ENCODE measurements at places on chromosomes 7 and 10.

GRCh38 chr10:110389255-110389654 lies 84.5 kb upstream of the SMNDC1 start:
- DNase-seq, result no peak

DNA sequence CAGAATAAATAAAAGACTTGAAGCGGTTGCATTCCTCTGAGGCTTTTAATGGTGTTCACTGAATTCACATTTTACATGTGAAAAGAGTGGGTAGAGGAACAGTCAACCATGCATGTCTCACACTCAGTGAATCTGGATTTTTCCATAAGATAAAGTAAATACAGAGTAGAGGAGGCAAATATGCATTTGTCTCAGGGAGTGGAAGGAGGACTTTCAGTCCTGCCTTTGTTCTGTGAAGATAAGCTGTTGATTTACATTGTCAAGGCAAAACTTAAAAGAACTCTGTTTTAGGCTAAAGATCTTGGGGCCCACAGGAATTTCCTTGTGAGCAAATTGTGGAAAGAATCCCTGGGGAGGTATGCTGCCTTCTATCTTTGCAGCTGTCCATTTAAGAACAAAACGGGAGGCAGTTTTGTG lies 825.3 kb upstream of the MBL2 start:
- no peak for DNase-seq

DNA sequence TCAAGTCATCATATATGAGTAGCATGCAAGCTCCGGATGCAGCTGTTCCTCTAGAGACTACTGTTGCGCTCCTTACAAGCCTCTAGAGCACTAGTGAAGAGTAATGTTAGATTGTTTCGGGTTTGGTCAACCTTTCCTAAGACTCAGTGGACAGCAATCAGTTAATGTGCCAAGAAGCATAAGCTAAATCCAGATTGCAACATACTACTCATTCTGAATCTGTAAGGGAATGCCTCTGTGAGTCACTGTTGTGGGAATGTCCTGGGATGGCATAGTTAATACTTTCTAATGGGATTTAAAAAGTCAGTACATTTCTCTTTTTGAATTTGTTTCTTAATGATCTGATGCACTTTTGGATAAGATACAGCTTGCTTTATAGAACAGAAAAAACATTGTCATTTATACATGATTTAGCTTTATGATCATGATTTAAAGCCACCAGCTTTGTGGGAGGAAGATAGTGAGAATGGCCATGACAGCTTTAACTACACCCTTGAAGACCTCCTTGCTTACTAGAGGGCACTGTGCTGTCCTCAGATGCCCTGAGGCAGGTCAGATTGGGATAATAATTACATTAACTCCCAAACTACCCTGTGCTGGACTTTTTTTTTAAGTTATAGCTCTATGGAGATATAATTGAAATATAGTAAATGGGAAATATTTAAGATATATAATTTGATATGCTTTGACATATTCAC lies 138.4 kb downstream of the SDK1 start:
- no peak for DNase-seq

GRCh38 chr7:103373866-103374643 lies 26.6 kb downstream of the PSMC2 start:
- DNase-seq, result no peak

GRCh38 chr10:45224219-45224841 lies 91.1 kb downstream of the OR13A1 start:
- no peak for DNase-seq

- DNase-seq, result peak; percentile 49
Observed at GRCh38 chr10:63083904-63084689, 49.0 kb upstream of the NRBF2 start.

DNA sequence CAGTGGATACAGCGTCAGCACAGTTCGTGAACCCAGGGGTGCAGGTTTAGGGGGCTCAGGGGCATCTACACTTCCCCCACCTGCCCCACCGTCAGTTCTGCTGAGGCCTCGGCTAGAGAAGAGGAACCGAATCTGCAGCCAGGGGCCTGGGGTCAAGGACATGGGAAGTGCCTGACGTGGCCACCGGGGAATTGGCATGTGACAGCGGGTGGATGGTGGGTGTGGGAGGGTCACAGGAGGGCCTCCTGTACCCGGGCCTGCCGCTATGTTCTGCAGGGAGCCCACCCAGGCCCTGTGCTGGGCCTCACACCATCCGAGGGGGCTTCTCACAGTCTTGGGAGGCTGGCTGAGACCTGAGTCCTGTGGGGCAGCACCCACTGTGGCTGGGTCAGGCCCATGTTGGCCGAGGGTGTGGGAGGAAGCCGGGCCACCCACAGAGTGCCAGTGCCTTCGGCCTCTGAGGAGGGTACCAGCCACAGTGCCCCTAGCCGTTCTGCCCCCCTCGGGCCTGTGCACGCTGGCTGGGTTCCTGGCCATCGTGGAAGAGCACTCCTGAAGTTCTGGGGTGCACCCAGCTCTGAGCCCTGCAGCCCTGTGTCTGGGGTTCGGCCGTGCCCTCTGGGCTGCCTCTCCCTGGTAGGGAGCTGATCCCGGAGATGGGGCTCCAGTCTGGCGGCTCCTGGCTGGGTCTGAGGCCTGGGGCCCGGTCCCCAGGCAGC lies 5.9 kb downstream of the TTYH3 start:
- DNase-seq, result no peak

- DNase-seq, result peak; percentile 18
Observed at GRCh38 chr10:119652361-119652730, 1.2 kb downstream of the BAG3 start.

- DNase-seq, result no peak
Observed at GRCh38 chr7:107051376-107051775, 6.9 kb downstream of the PRKAR2B start.

DNA sequence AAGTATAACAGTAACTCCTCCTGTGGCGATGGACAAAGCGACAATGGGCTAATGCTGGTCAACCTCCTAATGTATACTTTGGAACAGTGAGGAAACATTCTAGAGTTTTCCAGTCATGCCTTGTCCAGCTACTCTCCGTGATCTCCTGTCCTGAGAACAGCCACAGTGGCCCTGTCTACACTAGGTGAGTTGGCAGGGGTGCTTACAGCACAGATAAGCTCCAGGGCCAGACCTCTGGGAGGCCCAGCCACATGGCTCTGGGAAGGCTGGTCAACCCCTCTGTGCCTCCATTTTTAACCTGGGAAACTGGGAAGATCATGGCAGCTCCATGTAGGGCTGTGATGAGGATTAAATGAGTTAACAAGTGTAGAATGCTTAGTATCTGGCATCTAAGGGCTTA lies 57.0 kb downstream of the CLEC2L start:
- DNase-seq, result no peak

DNA sequence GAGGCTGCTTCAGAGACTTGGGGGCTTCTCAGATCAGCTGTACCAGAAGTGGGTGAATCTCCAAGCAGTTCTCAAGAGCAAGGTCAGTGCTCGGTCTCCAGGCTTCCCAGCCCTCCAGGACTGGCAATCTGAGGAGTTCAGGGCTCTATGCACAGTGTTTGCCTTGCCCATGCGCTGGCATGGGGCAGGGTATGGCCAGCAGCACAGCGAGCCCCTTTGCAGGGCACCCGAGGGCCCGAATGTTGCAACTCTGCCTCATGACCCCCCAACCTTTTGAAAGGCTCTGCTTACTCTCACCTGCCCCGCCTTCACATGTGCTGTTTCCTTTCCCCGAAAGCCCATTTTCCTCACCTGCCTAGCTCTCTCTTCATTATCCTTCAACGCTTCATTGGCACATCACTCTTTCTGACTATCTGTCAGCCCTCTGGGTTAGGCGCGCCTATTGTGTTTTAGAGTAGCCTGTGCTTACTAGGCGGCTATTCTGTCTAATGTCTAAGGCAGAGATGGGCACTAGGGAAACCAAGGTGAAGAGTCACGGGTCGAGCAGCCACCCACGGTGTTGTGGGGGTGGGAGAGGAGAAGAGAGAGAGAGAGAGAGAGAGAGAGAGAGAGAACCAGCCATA lies 83.6 kb downstream of the WDFY4 start:
- no peak for DNase-seq

DNA sequence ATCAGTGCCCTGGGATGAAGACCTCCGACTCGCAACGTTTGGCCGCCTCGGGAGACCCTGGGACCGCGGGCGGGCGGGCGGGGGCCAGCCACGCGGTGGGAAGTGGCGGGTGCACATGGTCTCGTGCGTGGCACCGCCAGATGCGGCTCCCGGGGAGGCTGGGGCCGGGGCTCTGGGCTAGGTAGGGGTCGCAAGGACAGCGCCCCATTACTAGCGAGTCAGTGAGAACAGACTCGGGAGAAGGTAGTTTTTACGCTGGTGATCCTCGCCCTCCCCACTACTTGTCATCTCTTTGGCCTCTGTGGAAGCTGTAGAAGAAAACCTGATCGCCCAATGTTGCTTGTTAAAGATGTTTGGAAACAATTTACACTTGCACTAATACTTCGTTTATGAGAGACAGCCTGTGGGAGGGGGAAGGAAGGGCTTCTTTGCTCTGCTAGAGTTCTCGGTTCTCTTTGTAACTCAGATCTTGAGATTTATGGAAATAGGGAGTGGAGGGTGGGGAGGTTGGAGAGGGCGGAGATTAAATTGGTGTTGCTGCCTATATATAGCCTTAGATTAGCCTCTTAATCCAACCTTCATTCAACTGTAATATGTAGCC lies 591 bp downstream of the BZW2 start:
- DNase-seq, result no peak

DNA sequence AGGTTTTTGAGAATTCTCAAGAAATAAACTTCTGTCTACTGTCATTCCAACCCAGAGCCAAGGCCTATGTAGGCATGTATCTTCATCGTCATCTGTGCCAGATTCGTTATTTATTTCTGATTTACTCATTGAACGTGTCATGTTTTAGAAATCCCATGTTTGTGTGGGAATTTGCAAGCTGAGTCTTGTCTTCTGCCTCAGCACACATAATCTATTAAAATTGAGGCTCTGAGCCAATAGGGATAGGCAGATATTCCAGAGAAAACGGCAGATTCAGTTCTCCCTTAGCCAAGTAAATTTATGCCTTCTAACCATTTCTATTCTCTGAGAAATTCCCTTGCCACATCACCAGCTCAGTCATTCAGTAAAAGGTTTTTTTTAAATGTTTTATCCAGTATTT lies 444.6 kb downstream of the REEP3 start:
- DNase-seq, result no peak

GRCh38 chr7:98276241-98276761 lies 5.2 kb upstream of the BRI3 start:
- DNase-seq, result no peak

- DNase-seq, result no peak
Observed at GRCh38 chr10:89458784-89459183, 44.4 kb downstream of the IFIT5 start.

DNA sequence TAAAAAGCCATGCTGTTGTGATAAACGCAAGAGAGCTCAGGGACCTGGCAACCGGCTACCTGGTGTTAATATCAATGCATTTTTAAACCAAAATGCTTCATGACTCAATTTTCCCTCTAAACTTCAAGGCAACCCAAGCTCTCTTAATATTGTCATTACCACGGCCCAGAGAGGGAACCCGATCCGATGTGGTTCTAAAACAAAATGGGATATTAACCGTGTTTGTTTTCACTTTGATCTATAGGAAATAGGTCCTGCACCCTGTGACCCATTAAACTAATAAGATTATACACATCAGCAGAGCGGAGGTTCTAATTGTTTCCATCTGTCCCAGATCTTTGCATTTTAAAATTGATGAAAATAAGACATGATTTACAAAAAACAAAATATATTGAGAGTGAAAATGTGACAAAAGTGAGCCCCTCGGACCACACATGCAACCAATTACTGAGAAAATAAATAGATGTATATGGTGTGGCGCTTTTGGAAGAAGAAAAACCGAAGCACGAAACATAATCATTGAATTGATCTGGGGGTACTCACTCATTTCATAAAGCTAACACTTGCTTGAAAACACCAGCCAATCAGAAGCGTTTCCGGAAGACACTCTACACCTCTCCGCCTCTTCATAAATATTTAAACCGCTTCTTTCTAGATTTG lies 290.3 kb upstream of the NFE2L3 start:
- no peak for DNase-seq

- DNase-seq, result no peak
Observed at GRCh38 chr10:113304726-113305125, 248.1 kb upstream of the HABP2 start.

GRCh38 chr7:2978408-2978807 lies 65.3 kb downstream of the CARD11 start:
- no peak for DNase-seq

GRCh38 chr7:155861480-155861868 lies 49.2 kb upstream of the SHH start:
- DNase-seq, result no peak

GRCh38 chr7:91630581-91631380 lies 249.7 kb downstream of the MTERF1 start:
- DNase-seq, result no peak

DNA sequence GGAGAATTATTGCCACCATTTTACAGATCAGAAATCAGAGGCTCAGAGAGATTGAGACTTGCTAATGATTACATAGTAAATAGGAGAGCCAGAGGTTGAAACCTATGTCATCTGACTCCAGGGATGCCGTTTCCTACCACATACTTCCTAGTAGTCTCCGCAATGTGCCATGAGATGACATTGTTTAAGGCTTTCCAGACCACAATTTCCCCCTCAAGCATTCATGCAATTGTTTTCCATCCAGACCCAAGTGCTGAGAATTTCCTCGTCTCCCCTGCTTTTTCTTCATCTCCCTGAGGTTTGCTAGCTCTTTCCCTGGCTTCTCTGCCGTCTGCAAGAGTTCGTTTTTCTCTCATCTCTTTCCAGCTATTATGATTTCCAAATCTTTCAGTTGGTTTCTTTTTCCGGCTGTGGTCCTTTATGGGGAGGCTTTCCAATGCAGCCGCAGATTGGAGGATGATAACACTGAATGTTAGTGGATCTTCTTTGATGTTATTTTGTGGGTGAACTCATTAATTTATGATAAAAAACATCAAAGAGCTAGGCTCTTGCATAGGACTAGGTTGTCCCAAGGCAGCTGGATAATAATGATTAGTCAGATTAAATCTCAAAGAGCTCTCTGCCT lies 6.9 kb upstream of the GOLGA7B start:
- peak; percentile 47 for DNase-seq

- no peak for DNase-seq
Observed at GRCh38 chr10:63553031-63553430, 31.8 kb downstream of the REEP3 start.

- no peak for DNase-seq
Observed at GRCh38 chr7:64945503-64946175, 42.6 kb downstream of the ZNF273 start.

DNA sequence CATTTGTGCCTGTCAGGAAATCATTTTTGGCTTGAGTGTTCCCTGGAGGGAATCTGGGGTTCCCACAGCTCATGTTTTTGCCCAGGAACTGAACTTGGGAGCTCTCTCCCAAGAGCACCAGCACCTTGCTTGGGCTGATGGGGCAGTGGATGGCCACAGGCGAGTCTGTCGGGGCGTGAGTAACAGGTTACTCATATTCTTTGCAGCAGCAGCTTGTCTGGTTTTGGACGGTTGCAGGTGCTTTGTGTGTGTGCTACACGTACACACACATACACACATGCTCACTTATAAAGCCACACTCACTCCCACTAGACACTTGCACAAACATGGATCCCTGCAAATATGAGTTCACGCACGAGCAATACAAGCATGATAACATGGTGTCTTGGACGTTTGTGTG lies 2.9 kb upstream of the PALD1 start:
- no peak for DNase-seq

- no peak for DNase-seq
Observed at GRCh38 chr10:98478430-98479222, 31.9 kb upstream of the HPS1 start.

- DNase-seq, result no peak
Observed at GRCh38 chr7:151823566-151824372, 53.1 kb downstream of the PRKAG2 start.
